ENCODE measurements at places on chromosomes 3 and 15.

DNA sequence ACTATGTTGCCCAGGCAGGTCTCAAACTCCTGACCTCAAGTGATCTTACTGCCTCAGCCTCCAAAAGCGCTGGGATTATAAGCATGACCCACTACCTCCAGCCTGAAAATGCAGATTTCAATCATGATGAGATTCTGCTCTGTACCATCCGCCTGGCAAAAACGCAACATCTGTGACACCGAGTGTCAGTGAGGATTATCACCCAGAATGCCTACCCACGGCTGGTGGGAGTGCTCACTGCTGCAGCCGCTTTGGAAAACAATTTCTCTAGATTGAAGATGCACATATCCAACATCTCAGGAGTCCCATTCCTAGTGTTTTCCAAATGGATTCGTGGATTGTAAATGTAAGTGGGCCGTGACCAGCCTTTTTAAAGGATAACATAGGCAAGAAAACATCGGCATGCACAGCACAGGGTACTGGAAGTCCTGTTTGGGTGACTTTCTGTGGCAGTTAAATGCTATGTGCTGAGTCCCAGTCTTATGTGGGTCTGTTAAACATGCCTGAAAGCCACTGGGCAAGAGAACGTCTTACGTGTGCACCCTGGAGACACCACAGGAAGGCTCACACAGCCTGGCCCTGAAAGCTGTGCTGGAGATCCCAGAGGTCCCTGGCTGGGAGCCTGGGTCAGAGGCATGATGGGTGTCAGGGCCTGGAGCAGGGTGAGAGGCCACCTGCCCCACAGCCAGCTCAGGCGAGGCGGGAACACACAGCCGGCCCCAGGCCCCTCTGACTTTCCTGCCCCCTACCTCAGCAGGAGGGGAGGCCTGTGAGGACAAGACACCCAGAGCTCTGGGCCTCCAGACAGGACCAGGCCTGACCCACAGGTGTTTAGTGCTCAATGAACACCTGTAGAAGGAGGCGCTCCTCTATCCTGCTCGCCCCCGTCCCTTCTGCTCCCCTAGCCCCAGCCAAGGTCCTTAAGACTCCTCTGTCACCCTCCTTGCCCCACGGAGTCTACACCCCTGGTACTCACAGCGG is 918 bp downstream of the PRSS50 start:
- no peak for DNase-seq

DNA sequence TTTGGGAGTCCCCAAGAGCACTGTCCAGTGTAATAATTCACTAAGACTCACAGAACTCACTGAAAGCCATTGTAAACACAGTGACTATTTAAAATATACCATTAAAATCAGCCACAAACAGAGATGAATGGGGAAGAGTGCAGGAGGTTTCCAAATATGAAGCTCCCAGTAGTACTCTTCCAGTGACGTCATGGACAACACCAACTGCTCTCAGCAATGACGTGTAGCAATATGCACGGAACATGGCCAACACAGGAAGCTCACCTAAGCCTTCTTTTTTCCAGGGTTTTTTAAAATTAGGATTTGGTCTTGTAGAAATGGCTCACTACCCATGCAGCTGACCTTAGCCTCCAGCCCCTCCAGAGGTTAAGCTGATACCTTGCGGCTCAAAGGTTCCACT is 1224.1 kb upstream of the CADM2 start:
- no peak for DNase-seq

GRCh38 chr3:32667072-32667582 is 17.9 kb upstream of the CNOT10 start:
- no peak for DNase-seq

GRCh38 chr15:74790080-74790916 is 8.4 kb downstream of the CSK start:
- DNase-seq: no peak

- no peak for DNase-seq
These were observed 83.1 kb downstream of the MYO5A start for GRCh38 chr15:52445553-52445952.

- DNase-seq: no peak
These were observed 8.0 kb upstream of the SLC22A13 start for GRCh38 chr3:38257583-38257982.

DNA sequence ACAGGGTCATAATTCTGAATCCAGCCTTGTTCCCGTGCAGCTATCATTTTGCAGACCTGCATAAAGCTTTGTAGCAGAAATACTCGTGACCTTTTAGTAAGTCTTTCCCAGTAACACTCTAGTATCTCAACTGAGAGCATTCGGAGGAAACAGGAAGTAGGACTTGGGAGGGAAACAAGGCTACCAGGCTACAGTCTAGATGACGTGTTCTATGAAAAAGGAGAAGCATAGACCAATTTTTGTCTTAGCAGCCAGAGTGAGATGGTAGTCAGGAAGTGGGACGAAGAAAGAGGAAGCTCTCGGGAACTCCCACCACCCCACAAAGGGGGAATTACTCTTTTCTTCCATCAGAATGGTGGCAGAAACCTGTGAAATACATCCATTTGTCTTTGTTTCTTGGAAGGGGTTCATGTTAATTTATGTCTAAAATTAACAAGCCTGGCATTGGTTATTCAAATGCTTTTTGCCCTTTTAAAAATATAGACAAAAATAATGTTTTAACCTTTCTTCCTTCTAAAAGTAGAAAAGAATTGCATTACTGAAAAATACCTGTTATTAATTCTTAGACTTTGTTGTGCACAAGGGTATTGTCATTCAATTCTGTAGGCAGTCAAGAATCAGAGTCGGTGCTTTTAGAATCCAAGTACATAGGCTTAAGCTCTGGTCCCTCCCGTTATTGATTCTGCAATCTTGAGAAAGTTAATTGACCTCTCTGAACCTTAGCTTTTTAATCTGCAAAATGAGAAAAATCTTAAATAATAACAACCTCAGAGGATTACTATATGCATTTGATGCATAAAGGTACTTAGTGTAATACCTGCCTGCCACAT is 1.6 kb upstream of the SUCNR1 start:
- no peak for DNase-seq

- DNase-seq: no peak
These were observed 25.4 kb upstream of the MBNL1 start for GRCh38 chr3:152243301-152243711.

GRCh38 chr15:79042213-79042928 is 48.2 kb downstream of the RASGRF1 start:
- DNase-seq: no peak

DNA sequence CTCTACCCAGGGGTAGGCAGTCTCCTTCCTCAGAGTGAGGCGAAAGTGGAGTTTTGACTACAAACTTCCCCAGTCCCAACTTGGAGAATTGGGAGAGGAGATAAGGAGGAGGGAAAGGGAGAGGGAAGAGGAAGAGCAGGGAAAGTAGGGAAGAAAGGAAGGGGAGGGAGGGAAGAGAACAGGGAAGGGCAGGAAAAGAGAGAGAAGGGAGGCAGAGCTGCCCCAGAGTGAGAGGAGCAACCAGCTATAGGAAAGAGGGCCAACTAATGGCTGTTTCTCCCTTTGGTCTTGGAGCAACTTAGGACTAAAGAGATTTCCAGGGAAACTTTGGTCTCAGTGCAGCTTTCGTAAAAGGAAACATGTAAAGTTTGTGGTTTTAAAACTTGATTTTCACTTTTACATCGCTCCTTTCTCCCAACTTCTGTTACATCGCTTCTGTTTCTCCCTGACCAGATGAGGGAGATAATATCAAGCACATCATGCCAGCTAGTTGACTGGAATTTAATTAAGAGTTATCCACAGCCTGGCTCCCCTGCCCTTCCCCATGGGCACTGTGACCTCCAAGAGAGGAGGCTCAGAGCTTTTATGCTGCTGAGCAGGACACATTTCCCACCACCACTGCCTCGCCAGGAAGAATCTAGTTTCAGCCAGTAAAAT is 1.4 kb downstream of the CA12 start:
- no peak for DNase-seq

DNA sequence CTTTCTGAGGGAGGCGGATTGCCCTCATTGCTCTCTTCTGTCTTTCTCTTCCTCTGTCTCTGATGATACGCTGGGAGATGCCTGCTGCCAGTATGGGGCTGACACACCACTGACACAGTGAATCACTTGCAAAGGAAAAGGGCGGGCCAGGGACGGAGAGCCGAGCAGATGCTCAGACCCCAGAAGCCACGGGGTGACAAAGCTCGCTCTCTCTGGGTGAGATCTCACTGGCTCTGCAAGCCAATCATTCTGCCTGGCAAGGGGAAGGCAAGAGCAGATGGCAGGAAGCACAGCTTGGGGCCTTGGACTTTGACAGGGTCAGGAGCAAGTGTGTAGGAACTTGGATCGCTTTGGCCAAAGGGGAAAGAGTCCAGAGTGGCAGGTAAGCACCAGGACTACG is 198.7 kb downstream of the NTRK3 start:
- DNase-seq: no peak

DNA sequence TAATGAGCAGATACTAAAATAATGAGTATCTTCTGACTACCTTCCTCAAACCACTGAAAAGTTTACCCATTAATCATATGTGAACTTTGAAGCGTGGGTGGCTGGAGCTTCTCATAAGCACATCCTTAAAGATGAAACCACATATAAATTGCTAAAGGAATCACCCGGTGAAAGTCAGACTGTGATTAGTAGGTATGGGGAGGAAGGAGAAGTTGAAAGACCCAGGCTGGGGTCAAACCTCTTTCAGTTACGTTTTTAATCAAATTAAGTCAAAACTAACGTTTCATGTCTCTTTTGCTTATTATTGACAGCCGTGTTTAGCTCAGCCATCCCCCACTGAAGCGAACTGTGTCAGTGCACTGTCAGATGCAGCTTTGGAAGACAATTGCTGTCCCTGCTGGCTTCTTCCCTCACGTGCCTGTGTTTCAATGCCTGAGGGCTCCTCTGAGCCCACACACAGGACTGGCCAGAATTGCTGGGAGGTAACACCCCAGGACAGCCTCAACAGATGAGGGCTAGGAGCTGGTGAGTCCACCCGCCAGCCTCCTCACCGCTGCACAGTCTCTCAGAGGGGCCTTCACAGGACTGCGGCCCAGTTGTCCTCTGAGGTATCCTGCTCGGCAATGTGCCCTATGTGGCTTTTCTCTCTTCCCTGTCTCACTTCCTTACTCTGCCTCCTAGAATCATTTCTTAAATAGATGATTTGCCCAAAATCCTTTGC is 29.3 kb upstream of the SH3BP5 start:
- no peak for DNase-seq

DNA sequence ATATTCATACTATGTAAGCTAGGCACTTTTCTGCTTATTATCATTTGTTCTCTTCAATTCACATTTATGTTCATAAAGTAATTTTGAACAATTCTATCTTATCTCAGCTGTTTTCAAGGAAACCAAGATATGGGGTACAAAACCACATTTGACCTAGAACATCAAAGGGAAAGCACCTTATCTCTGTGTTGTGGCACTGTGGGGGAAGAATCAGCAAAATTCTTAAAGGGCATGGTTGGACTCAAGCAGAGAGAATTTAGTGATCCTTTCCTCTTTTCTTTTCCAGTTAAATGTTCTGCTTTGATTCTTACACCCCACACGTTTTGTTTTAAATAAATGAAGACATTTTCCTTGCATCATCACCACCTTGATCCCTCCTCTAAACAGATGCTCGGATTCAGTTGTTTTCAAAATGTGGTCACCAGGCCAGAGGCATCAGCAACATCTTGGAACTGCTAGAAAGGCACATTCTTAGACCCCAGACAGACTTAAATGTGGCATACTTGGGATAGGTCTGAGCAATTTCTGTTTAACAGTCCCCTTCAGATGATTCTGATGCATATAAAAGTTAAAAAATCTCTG is 128.4 kb upstream of the TP63 start:
- DNase-seq: no peak

- no peak for DNase-seq
These were observed 198.3 kb downstream of the NAALADL2 start for GRCh38 chr3:175057401-175057800.

GRCh38 chr15:63083044-63083443 is 38.6 kb upstream of the LACTB start:
- no peak for DNase-seq

- no peak for DNase-seq
These were observed 57.3 kb upstream of the RNF7 start for GRCh38 chr3:141680620-141681389.

DNA sequence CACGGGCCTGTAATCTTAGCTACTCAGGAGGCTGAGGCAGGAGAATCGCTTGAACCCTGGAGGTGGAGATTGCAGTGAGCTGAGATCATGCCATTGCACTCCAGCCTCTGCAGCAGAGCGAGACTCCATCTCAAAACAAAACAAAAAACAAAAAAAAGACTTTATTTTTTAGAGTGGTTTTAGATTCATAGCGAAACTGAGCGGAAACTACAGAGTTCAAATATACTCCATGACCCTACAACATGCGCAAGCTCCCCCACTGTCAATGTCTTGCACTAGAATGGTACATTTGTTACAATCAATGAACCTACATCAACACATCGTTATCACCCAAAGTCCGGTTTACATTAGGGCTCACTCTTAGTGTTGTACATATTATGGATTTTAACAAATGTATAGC is 2.2 kb upstream of the CRTAP start:
- no peak for DNase-seq

DNA sequence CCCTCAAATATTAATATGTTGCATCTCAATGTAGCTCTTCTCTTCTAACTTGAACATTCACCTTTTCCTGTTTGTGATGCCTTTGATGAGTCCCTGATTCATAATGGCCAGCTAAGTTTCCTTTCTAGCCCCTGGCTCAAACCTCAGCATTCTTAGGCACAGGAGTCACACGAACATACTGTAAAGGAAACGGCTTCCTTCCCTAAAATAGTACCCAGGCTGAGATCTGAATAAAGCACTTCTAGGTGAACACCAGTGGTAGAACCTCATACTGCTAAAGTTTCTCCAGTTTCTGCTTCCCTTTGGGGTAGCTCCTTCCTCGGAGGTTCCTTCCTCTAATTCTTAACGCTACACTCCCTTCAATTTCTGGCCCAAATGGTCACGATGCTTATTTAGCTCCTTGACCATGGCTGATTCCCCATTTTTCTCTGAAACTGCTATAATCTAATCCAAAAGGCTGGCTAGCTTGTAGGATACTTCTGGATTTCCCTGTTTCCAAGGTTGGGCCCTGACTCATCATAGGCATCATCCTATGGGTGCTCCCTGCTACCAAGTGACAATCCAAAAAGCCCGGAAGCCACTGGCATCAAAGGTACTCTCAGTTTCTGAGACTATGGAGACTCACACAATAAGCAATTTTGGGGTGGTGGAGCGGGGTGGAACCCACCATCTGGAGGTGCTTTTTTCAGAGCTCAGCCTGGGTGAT is 2.4 kb downstream of the ANAPC13 start:
- DNase-seq: no peak

DNA sequence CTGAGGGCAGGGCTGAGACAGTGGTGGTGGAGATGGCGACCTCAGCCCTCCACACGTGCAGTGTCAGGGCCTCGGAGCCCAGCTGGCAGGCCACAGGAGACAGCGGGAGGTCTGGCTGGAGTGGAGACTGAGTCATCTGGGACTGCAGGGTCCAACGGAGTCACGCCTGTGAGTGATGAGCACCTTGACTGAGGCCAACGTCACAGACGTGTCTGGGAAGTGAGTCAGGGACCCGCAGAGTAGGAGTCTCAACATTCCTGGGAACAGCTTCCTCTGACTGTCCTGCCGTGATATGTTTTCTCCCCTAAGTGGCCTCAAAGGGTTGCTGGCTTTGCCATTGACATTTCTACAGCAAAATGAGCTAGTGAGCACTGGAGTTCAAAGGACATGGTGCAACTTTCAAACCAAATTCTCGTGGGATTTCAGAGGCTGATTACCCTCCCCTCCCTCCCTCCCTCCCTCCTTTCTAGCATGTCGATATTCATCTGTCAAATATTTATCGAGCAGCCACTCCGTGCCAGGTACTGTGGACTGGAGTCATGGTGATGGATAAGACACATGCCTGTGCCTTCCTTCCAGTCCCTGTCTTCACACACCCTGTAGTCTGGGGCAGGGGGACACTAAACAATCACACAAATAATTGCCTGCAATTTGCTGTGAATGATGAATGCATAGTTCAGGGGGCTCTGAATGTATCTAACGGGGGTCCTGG is 53.3 kb upstream of the AMOTL2 start:
- DNase-seq: no peak
